Esophagus muscularis mucosa (tissue), 4 donors: ENCODE measurements at places on chromosomes 7 and 10. TPM values are rescaled to one million over a fixed set of nuclear protein-coding genes. Genes with fewer than 3 reads are reported as not detected.

GRCh38 chr10:4234661-4235060 lies 449.7 kb upstream of the KLF6 start:
- no peak for DNase-seq
- no peak overlapping the region for H3K4me3 ChIP-seq
- H3K4me1 ChIP-seq = no peaks in the 10 kb centered on the region
- no peaks in the 10 kb centered on the region for H3K36me3 ChIP-seq

DNA sequence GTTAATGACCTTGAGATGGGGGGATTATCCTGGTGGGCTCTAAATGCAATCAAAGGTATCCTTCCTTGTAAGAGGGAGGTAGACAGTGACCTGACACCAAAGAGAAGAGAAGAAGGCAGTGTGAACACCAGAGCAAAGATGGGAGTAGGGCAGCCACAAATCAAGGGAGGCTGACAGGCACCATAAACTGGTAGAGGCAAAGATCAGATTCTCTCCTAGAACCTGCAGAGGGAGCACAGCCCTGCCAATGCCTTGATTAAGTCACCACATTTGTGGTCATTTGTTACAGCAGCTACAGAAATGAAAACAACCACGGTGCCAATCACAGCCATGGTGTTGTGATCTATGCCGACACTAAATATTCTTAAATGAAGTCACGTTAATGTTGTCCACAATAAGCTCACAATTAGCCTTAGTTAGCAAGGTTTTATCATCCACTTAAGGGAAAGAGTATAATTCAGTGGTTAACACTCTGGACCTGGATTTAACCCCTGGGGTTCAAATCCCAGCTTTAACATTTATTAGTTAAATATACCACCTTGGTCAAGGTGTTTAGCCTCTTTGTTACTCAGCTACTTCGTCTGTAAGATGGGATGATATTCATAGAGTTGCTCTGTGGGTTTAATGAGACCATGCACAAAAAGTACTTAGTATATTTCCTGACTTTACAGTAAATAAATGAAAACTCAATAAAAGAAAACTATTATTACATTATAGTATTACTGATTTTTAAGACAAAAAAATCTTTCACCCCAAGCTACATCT lies 70.8 kb downstream of the SGMS1 start:
- peaks cover 63% of the 10 kb centered on the region for H3K4me1 ChIP-seq
- H3K27ac ChIP-seq = peak overlapping the region; percentile 60
- no peak overlapping the region for H3K4me3 ChIP-seq

DNA sequence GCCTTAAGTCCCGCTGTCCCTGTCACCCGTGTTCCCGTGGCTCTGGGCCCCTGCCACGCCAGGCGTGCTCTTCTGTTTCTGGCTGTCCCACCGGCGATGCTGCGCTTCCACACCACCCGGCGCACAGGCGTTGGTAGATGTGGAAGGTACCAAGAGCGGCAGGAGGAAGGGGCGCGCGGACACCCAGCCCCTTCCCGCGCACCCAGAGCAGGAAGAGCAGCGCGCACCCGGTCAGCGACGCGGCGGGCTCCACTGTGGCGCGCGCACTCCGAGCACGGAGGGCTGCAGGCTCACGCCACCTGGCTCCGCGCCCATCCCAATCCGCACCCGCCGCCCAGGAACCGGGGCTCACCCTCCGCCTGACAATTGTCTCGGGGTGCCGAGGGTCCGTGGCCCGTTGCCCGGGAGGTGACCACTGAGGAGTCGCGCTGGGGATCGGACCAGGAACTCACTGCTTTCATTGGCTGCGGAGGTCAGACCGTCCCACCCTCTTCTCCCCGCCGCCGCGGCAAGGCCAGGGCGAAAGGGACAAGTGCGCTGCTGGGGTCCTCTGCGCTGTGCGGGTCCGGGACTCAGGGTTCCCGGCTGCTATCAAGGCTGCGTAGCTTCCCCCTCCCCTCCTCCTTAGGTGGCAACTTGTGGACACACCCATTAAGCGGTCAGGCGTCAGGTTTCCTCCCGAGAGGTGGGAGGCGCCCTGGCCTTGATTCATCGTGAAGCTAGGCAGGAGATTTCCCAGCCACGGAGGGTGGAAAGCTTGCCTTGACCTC lies 121.6 kb upstream of the ZNF92 start:
- no peaks in the 10 kb centered on the region for H3K36me3 ChIP-seq
- H3K27ac ChIP-seq = no peak overlapping the region
- no peaks in the 10 kb centered on the region for H3K4me1 ChIP-seq
- H3K27me3 ChIP-seq = no peaks in the 10 kb centered on the region

- H3K36me3 ChIP-seq = no peaks in the 10 kb centered on the region
- no peak within 1 kb of the TSS for H3K4me3 ChIP-seq
- no peaks in the 10 kb centered on the region for H3K27me3 ChIP-seq
- H3K4me1 ChIP-seq = no peaks in the 10 kb centered on the region
- H3K27ac ChIP-seq = no peak within 1 kb of the TSS
- peak; percentile 57 for DNase-seq
These were observed at the start of gene C10orf53 for GRCh38 chr10:49679480-49679893. Gene C10orf53, plus strand, starts transcription at chr10:49679651. Its CDS starts 47 bp downstream, at chr10:49679698.

Gene PAX4
- not detected for total RNA-seq

Gene CPA4
- not detected for total RNA-seq

GRCh38 chr7:4307316-4308204 lies 374.5 kb upstream of the FOXK1 start:
- H3K36me3 ChIP-seq = no peaks in the 10 kb centered on the region
- H3K4me1 ChIP-seq = no peaks in the 10 kb centered on the region
- no peak for DNase-seq
- no peak overlapping the region for H3K4me3 ChIP-seq
- no peak overlapping the region for H3K27ac ChIP-seq

DNA sequence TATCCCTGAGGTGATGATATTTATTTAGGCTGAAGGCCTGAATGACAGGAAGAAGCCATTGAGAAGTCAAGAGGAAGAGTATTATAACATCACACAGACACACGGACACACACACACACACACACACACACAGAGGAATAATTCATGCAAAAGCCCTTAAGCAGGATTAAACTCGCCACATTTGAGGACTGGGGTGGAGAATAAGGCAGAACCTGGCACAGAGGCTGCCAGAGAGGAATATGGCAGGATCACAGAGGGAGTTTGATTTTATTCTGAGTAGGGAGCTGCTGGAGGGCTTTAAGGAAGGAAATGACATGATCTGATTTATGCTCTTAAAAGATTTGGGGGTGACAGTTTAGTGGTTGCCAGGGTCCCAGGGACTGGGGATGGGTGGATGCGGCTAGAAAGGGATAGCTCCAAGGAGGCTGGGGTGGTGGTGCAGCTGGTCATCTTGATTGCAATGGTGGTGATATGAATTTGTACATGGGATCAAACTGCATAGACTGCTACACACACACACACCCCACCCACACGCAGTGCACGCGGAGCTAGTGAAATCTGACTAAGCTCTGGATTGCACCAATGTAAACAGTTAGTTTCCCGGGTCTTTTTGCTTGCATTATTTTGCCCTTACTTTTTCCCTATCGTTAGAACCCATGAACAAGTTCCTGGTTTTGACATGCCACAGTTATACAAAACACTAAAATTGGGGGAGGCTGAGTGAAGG lies 11.2 kb downstream of the SMURF1 start:
- H3K27me3 ChIP-seq = no peaks in the 10 kb centered on the region
- H3K4me1 ChIP-seq = peaks cover 85% of the 10 kb centered on the region
- DNase-seq = no peak
- no peak overlapping the region for H3K4me3 ChIP-seq

Gene AGAP9
- 2.6 TPM for total RNA-seq

GRCh38 chr10:121694327-121694965 lies 96.2 kb upstream of the FGFR2 start:
- H3K27ac ChIP-seq = no peak overlapping the region
- no peak overlapping the region for H3K4me3 ChIP-seq
- H3K36me3 ChIP-seq = no peaks in the 10 kb centered on the region
- no peaks in the 10 kb centered on the region for H3K4me1 ChIP-seq

Gene TBC1D12
- 17.9 TPM for total RNA-seq

DNA sequence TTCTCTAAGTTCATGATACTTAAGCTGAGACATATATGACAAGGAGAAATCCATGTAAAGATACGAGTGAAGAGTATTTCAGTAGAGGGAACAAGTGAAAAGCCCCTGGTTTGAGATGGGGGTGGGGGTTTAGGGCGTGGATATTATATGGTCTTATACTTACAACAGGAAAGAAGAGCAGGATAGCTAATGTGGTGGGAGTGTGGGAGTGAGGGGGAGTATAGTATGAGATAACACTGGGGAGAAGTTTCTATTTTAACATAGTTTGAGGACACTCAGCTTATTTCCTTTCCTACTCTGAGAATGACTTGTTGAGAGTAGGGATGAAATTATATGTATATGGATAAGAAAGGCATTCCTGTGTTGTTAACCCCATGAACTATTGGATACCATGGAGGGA lies 36.5 kb downstream of the MCU start:
- no peaks in the 10 kb centered on the region for H3K27me3 ChIP-seq
- no peak for DNase-seq

Gene GPR15LG
- total RNA-seq = not detected

DNA sequence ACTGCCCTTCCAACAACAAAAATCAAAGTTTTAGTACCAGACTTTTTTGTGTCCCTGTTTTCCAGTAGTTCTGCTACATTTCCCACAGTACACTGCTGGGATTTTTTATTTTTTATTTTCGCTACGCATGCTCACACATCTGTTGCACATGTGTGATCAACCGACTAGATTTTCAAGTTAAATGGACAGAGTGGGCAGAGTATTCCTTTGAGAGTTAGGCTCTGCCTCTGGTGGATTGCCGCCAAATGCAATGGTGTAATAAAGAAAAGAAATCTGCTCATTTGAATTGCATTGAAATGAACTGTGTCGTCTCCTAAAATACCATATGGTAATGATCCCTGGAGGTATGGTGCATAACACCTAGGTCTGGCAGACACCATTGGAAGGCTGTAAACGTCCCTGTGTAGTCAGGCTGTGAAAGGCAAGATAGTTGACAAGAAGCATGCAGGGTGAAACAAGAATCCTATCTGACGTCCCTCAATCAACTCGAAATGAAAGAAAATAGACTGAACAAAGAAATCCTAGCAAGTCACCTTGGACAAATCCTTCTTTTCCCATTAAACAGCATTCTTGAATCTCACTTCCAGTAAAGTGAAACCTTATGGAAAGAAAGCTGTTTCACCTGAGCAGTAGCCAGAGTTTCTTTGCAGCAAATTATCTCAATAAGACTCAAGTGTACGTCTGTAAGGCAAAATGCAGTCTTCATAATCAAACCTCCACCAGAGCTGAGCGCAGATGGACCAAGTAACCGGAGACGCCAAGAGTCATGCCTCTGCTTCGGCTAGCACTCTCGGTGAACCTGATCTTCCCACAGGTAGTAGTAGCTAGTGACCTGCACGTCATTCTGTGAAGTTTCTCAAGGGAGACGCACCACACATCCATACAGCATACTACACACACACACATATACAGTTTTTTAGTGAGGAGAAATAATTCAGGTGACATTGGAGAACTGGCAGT lies 357.3 kb downstream of the CRPPA start:
- H3K27ac ChIP-seq = peak overlapping the region; percentile 62
- no peaks in the 10 kb centered on the region for H3K36me3 ChIP-seq
- no peak for DNase-seq
- no peaks in the 10 kb centered on the region for H3K27me3 ChIP-seq
- H3K4me1 ChIP-seq = peaks cover 25% of the 10 kb centered on the region

GRCh38 chr7:67493366-67493765 lies 496.7 kb downstream of the TYW1 start:
- no peaks in the 10 kb centered on the region for H3K36me3 ChIP-seq
- DNase-seq = no peak
- no peaks in the 10 kb centered on the region for H3K4me1 ChIP-seq
- H3K27me3 ChIP-seq = no peaks in the 10 kb centered on the region
- H3K4me3 ChIP-seq = no peak overlapping the region
- H3K27ac ChIP-seq = no peak overlapping the region
